ENCODE measurements at places on chromosomes 12 and 14.

DNA sequence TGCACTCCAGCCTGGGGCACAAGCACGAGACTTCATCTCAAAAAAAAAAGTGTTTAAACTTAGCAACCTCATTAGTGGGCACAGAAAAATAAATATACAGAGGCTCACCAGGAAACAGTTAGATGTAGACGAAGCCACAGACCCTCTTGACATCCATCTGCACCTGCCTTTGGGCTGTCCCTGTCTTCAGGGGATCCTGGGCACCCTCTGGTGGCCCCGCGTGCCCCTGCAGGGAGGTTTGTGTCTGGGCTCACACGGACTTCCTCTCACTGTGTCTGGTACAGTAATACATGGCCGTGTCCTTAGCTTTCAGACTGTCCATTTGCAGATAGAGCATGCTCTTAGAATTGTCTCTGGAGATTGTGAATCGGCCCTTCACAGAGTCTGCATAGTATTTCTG is 916.5 kb downstream of the TMEM121 start:
- DNase-seq = no peak

DNA sequence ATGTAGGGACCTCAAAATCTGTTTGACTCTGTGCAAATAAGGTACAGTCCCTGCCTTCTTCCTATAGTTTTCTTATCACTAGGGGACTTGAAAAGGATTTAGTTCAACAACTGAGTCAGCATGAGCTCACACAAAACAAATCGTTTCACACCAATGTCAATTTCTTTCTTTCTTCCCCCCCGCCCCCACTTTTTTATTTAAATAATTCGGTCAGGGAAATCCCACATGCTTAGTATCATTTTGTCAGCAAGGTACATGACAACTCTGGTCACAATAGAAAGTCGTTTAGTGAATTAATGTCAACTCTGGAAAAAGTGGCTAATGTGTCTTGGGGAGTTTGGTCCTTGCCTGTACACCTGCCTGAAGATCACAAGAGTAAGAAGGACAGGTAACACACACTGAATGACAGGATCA is 232.2 kb upstream of the PLEKHG7 start:
- DNase-seq = no peak

DNA sequence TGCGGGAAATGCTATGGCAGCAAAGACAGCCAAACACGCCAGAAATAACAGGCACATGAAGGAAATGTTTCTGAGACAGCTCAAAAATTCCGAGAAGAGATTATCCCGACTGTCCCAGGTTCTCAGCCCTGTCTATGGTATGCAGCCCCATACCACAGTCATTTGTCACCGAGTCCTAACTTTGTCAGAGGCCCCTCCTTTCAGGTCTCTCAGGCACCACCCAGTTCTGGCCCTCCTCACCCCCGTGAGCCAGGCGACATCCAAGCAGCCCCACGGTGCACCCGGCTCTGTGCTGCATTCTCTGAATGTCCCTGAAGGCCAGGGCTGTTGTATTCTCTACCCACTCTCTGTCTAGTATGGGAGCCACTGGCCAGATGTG is 24.0 kb downstream of the SSH1 start:
- no peak for DNase-seq

DNA sequence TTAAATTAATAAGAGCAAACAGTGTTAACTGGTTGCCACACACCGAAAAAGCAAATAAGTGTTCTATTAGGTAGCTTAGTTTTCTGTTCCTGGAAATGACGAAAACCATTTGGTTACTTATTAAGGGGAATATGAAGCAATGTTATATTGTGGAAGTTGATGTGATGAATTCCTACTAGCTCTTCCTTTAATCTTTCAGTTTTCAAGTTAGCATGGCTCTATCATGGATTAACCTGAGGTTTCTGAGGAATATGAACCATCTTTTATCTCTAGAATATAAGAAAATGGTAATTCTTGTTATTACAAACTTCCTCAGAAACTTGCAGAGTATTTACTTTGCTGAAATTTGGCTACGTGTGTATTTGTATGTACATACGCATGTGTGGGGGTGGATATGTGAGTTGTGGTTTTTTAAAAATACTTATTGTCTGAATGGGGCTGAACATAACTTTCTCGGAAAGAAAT is 245.7 kb downstream of the KCNC2 start:
- no peak for DNase-seq

GRCh38 chr12:87054226-87054625 is 798.0 kb upstream of the MGAT4C start:
- no peak for DNase-seq

DNA sequence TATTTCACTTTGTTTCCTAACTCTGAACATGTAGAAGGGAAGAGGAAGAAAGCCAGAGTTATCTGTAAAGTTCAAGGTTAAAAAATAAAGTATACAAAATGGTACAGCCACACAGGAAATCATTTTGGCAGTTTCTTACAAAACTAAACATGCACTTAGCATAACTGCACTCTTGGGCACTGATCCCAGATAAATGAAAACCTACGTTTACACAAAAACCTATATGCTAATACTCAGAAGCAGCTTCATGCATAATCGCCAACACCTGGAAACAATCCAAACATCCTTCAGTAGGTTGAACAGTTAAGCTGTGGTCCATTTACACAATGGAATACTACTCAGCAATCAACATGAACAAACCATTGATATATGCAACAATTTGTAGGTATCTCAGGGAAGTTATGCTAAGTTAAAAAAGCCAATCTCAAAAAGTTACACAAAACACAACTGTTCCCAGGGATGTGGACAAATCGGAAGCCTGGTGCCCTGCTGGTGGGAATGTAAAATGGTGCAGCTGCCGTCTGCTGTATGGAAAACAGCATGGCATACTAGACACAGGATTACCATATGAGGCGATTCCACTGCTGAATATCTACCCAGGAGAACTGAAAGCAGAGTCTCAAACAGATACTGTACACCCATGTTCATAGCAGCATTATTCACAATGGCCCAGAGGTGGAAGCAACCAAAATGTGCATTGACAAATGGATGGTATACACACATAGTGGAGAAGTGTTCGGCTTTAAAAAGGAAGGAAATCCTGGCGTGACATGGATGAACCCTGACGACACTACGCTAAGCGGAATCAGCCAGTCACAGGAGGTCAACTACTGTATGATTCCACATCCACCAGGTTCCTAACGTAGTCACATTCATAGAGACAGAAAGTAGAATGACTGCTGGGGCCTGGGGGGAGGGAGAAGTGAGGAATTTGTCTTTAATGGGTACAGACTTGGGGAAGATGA is 37.7 kb downstream of the NRDE2 start:
- DNase-seq = no peak

- DNase-seq = no peak
These were observed 113.3 kb downstream of the FOXN3 start for GRCh38 chr14:89303456-89304435.

DNA sequence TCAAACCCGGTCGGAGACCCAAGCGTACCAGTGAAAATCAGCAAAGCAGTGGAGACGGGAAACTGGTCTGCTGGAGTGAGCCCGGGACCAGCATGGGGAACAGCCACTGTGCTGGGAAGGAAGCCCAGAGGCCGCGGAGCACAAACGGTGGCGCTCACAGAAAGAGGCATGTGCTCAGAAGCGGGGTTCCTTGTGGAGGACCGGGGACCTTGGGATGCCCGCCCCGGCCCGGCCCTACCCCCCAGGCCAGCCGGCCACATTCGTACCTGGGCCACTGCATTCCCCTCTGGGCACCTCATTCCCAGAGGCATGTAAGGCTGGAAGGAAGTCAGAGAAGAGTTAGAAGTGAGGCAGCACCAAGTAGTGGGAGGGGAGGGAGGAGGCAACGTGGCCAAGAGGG is 79.3 kb downstream of the RFLNA start:
- DNase-seq = no peak

GRCh38 chr14:29536886-29537511 is 390.6 kb downstream of the PRKD1 start:
- no peak for DNase-seq

DNA sequence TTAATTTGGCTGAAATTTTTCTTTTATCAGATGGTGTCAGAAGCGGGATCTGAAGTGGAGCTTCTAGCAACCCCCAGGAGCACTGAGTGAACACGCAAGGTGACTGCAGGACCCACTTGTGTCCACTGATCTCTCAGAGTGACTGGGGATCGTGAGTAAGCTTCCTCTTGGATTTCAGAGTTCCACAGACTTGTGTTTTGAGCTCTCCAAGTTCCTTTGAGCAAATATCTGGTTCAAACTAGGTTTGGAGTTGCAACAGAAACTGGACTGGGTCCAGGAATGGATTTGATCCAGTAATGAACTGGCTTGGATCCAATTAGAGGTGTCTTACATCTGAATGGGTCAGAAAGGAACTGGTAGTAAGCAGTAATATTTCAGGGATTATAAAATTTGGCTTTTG is 24.7 kb upstream of the B4GALNT1 start:
- no peak for DNase-seq

Data from Right ventricle myocardium inferior (tissue), 1 donor.